WTC11 (cell line): ENCODE measurements at places on chromosomes 7 and 10.

GRCh38 chr10:35852721-35853120 lies 210.6 kb upstream of the FZD8 start:
- no peak for DNase-seq

DNA sequence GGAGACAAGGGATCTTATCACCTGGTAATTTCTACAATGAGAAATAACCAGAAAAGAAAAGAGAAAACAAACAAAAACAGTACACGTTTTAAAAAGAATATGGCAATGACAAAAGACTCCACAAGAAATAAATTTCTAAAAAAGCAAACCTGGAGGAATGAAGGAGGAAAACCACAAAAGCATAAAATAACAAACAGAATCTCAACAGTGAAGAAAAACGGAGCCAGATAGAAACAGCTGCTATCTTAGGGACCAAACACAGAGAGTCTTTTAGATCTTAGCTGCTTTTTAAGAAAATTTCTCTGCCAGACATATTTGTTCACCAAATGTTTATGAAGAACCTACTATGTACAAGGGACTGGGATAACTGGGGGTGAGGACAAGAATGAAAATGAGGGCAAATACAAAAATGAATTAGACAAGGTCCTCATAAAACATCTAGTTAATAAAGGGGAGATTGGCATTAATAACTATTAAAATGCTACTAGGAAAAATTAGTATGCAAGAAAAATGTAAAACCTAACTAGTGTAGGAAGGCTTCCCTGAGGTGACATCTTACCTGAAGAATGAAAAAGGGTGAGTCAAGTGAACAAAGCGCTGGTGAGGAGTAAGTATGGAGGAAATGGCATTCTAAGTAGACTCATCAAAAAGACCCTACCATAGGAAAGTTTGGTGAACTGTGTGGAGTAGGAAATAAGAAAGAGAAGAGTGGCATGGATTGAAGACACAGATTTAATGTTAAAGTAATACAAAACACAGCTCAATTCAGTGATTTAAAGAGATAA lies 34.3 kb downstream of the WASL start:
- DNase-seq, result no peak

DNA sequence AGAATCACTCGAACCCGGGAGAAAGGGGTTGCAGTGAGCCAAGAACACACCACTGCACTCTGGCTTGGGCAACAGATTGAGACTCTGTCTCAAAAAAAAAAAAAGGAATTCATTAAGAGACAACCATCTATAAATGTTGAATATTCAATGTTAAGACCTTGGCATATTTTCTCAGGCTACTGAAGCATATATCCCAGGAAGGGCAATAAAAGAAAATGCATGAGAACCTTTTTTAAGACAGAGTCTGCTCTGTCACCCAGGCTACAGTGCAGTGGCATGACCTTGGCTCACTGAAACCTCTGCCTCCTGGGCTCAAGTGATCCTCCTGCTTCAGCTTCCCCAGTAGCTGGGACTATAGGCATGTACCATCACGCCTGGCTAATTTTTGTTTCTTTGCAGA lies 165.0 kb downstream of the JMJD1C start:
- DNase-seq, result no peak

- no peak for DNase-seq
These were observed 468.1 kb upstream of the AKR1E2 start for GRCh38 chr10:4357911-4358310.

DNA sequence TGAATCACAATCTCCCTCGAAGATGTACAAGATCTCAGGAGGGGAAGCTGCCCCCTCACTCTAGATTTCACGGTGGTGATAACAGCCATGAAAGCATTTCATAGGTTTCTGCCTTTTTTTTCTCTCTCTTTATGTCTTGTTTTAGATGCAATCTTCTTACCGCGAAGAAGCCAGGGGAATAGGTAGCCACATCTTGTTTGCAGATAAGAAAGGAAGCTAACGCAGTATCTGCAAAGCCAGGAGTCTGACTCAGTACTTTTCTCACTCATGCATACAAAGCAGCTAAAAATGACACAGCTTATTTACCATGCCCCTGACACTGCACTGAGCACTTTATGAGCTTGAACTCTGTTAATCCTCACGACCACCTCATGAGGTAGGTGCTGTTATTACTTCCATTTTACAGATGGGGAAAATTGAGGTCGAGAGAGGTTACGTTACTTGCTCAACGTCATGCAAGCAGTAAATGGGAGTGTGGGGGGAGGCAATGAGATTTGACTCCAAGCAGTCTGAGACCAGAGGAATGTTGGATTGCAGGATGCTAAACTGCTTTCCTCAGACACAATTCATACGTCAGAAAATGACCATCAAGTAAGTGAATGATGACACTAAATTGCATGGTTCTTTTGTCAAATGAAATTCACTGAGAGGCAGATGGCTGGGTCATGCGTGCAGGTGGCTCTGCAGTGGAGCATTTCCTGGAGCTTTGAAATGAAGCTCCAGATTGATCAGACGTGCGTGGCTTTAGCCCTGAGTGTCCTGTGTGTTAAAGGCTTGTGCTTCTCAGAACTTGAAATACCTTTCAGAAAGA lies 3.3 kb downstream of the MAP3K8 start:
- no peak for DNase-seq

DNA sequence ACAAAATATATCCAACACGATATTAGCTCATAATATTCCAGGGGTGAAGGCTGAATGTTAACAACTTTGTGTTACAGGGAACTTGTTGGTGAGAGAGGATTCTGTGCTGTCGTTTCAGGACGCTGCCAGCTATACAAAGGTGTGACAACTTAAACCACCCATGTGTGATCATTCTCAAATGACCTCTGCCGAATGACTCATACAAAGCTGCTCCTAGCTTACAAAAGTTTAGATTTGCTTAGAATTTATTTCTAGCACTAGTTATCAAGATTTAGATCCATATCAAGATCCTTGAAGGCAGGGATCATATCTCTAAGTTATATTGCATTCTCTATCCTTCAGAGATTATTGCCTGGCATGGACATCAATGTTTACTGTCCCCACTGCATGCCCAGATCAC lies 65.3 kb downstream of the COBL start:
- DNase-seq, result no peak

DNA sequence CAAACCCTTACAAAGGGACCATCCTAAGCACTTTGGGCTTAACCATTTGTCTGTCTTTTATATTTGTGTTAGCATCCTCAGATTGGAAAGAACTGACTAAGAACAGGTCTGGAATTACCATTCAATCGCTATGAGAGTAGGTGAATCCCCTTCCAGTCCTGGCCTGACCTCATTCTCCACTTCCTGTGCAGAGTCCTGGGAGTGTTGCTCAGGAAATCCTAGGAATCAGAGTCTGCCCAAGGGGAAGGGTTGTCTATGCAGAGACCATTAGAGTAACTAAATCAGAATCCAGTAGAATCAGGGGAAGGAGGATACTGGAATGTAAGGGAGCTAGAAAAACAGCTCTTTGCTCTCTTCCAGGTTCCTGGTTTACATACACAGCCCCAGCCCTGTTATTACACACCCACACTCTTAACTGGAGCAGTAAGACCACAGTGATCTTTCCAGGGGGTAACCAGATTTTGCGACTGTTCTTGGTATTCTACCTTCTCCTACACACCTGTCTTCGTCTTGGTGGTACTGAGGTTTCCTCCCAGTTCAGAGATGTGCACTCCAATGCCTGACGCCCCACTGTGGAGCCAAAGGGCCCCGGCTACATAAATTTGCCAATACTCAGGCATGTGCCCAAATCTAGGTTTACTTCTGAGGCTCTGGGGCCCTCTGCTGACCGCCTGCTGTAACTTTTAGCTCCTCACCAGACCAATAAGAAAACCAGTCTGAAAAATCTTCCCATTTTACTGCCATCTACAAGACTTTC lies 103.7 kb downstream of the RNF216 start:
- peak; percentile 75 for DNase-seq

- DNase-seq, result no peak
These were observed 109.1 kb downstream of the ELAPOR2 start for GRCh38 chr7:86950360-86950759.

DNA sequence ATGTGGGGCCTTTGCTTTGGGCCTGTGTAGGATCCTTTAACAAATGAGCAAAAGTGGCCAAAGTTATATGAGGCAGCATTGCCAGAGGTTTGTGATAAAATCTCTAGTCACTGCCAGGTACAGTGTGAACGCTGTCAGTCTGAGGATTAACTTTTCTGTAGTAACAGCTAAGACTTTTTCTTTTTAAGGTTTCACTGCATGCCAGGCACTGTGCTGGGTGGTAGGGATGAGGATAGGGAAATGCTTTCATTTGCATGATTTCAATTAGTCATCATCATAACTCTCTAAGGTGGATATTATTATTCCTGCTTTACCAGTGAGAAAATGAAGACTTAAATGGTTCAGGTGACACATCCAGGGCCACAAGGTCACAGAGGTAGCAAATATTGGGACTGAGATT lies 79.7 kb upstream of the BMPER start:
- no peak for DNase-seq

GRCh38 chr10:110355141-110355831 lies 50.6 kb upstream of the SMNDC1 start:
- no peak for DNase-seq

- no peak for DNase-seq
These were observed 3.4 kb downstream of the CCDC136 start for GRCh38 chr7:128795129-128795528.

GRCh38 chr7:141072548-141073172 lies 1.2 kb upstream of the TMEM178B start:
- DNase-seq, result peak; percentile 55

DNA sequence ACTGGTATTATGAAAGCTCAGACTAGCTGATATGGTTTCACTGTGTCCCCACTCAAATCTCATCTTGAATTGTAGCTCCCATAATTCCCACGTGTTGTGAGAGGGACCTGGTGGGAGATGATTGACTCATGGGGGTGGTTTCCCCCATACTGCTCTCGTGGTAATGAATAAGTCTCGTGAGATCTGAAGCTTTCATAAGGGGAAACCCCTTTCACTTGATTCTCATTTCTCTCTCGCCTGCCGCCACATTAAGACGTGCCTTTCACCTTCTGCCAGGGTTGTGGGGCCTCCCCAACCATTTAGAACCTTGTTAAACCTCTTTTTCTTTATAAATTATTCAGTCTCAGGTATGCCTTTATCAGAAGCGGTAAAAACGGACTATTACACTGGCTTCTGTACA lies 40.3 kb downstream of the COL13A1 start:
- no peak for DNase-seq

DNA sequence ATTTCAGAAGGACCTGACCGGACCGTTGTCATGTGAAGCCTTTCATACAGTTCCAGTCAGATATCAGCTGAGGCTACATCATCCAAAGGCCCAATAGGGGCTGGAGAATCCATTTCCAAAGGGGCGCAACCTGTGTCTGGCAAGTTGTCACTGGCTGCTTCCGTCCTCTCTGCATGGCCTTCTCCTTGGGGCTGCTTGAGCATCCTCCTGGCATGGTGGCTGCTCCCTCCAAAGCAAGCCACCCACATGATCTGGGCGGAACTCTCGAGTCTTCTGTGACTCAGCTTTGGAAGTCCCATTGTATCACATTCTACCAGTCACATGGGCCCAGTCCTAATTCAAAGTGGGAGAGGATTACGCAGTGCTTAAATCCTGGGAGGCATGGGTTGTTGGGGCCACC lies 207.0 kb upstream of the SHH start:
- DNase-seq, result no peak

GRCh38 chr7:20417675-20418382 lies 87.1 kb downstream of the ITGB8 start:
- DNase-seq, result no peak

- no peak for DNase-seq
These were observed 415.0 kb upstream of the NPVF start for GRCh38 chr7:25643286-25643685.

- no peak for DNase-seq
These were observed 423.2 kb downstream of the PTPRN2 start for GRCh38 chr7:158164101-158165095.

DNA sequence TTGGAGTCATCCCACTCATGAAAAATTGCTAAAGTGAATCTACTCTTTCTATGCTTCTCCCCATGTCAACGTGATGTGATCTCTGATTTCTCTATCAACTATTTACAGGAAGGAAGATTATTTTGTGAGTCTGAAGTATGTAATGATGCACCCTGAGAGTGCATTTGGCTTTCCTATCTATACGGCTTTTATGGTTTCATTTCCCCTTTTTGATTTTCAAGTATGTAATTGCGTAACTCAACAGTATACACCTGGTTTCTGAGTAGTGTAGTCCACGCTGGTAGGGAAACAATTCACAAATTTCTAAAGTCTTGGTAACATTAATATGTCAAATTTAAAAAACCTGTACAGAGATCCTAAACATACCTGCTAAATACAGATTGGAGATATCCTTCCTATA lies 194.7 kb upstream of the SEMA3A start:
- no peak for DNase-seq
